ENCODE measurements at places on chromosomes 16 and 17.
A peak's percentile ranks its signal among the peaks of the same experiment; 100 is the strongest.

DNA sequence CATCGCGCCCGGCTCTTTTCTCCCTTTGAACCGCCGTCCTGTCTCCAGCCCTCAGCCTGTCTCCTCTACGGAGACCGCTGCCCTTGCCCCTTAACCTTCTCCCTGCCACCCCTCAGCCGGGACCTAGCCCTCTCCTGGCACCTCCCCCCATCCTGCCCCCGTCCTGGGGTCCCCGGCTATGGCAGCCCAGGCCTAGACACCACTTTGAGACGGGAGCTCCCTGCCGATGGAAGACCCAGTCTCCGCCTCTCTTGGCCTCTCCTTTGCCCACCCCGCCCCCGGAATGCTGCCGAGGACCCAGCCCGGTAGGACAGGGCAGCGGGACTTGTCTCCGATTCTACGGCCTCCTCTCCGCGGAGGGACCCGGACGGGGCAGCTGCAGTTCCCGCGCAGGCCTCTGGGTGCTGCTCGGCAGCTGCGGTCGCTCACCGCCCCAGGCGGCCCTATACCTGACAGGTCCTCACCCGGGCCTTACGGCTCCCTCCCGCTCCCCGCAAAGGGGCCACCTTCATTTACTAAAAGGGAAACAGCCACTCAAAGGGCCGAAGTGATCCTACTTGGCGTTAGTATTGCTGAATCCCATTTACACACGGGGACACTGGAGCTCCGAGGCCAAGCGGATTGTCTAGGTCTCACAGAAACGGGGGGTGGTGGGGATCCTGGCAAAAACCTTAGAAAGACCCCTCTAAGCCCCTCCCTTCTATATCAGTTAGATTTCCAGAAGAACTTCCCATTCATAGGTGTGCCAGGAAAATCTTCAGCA is 32.6 kb upstream of the TAC4 start:
- peak; percentile 45 for DNase-seq

- DNase-seq: peak; percentile 88
Measured at GRCh38 chr16:1832838-1833454, 5.9 kb downstream of the FAHD1 start.

DNA sequence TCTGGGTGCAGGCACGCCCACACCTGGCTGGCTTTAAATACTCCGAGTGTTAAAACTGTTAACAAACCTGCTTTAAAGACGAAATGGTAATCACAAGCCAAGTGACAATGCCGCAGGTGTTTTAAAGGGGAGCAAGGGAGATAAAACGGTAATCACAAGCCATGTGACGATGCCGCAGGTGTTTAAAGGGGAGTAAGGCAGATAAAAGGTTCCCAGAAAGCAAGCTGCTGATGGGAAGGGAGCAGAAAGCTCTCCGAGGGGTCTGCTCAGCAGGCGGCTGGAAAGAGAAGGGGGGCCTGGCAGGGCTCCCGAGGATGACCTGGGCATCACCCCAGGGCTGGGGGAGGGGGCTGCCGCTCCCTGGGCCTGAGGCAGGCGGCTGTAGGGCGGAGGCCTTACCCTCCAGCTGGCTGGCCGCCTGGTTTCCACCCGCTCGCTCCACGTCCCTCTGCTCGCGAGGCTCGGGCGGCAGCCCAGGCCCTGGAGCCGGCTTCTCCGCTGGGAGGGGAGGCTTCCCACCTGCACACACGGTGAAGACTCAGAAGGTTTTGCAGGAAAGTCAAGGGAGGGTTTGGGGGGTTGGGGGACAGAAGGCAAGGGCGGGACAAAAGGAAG is 12.1 kb downstream of the NDUFAF8 start:
- DNase-seq: no peak

DNA sequence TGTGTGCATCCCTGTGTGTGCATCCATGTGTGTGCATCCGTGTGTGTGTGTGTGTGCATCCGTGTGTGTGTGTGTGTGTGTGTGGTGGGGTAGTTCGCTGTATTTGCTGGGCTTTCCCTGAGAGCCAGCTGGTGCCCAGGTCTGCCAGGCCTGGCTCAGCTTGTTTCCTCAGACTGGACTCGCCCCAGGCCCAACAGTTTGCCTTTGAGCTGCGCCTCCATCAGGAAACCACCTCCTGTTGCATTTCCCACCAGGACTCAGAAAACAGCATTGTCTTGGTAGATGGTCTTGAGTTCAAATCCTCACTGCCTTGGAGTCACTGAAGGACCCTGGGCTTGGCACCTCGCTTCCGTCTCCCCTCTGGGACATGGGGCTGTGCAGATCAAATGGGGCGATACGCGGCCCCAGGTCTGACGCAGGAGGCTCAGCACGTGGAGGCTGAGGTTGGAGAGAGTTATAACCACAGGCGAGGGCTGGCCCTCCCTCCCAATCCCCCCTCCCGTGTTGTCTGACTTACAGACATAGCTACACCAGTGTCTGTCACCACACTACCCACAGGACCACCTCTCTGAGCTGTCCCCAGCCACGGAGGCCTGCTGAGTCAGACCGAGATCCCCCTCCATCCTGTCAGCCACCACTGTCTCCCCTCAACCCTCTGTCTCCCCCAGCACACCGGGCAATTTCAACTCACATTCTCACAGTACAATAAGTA is 4.7 kb downstream of the ITGAE start:
- DNase-seq: no peak

GRCh38 chr17:82285141-82285540 is 11.6 kb upstream of the CSNK1D start:
- DNase-seq: no peak

DNA sequence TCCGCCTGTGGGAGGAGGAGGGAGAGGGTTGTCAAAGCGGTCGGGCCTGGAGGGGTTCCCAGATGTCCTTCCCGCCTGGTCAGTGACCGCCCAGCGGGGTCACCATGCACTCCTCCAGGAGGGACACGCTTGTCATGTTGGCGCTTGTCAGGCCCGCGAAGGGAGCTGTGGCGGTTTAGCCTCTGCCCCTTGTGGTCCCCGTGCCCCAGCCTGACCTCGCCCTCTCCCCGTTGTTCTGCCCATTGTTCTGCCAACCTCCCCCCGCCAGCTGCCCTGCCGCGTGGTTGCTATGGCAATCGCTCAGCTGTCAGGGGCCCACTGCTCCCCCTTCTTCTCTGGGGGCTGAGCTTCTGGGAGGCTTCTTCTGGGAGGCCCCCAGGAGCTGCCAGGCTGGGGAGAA is 146.4 kb upstream of the CIBAR2 start:
- DNase-seq: no peak

DNA sequence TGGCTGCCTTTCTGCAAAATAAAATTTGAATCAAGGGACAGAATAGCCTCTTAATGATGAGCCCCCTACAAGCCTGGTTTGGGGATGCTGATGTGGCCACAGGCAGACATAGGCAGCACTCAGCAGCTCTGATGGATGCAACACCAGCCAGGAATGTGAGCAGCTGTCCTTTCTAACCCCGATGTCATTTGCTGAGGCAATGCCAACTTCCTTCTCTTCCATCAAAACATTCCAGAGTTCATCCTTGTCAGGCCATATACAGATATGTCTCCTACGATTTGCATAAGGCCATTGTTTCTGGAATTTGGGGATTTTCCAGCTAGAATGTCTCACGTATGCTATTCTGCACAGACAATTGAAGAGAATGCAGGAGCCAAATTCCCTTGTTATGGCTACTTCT is 52.1 kb upstream of the MYOCD start:
- no peak for DNase-seq

DNA sequence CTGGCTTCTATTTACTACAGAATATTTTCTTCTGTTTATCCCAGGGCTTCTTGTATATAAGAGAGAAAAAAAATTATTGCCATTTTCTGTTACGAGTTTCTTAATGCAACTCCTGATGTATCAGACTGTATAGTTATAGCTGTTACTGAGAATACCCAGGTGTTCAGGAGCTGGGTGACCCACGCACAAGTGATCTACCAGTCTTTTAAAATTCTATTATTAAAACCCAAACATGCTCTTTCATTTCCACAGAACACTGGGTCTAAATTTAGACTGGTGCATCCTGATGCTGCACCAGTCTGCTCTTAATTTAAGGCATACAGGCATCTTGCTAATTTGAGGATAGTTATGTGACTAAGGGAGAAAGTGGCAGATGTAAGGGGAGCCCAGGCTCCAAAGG is 31.2 kb upstream of the NLRP1 start:
- no peak for DNase-seq

DNA sequence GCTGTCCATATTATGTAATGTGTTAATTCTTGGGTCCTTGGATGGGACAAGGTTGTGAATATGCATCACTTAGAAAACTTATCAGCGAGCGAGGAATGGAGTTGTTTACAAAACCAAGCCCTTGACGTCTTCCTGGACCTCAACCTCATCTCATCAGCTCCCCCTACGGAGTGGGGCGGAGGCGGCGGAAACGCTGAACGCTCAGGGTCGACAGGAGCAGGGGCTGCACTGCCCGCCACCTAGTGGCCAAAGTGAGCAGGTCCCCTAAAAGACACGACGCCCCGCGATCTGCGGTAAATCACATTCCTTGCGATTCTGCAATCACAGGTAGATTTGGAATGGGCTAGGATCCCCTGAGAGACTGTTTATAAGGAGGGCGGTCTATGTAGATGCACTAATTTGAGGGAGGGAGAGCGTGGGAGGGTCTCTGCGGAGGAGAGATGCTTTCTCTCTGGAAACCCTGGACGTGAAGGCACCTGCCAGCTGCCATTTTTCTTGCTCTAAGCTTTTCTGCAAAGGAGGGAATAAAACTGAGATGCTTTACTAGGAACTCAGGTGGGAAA is 5.4 kb upstream of the ICAM2 start:
- peak; percentile 90 for DNase-seq

GRCh38 chr17:43822570-43823190 is 10.3 kb downstream of the MPP3 start:
- no peak for DNase-seq

DNA sequence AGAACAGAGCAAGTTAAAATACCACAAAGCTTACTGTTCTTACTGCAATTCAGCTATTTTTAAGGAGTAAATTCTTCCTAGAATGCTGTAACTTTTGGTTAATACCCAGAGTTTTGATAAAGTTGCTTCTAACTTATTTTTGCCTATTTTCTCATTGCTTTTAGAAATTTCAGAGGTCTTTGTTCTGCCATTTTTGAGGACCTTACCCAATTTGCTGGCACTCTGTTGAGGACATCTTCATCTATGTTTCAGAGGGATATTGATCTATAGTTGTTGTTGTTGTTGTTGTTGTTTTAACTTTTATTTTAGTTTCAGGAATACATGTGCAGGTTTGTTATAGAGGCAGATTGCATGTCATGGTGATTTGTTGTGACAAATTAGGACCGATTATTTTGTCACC is 111.0 kb upstream of the NACA2 start:
- no peak for DNase-seq

- DNase-seq: peak; percentile 22
Measured at GRCh38 chr17:78986048-78986648, 6.4 kb upstream of the LGALS3BP start.

DNA sequence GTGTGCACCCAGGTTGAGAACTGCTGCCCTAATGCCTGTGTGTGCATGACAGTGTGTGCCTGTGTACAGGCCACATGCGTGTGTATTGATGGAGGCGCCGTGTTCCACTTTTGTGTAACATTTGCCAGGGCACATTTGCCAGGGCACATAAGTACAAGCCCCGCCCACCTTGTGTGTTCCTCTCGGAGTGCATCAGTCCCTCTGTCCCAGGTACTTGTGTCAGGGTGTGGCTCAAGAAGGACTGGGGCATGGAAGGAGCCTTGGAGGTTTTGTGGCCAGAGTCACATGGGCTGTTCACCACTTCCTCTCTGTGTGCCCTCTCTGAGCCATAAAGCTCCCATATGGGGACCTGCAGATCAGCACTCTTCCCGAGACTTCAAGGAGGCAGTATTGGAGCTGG is 73.9 kb downstream of the MRM1 start:
- no peak for DNase-seq

DNA sequence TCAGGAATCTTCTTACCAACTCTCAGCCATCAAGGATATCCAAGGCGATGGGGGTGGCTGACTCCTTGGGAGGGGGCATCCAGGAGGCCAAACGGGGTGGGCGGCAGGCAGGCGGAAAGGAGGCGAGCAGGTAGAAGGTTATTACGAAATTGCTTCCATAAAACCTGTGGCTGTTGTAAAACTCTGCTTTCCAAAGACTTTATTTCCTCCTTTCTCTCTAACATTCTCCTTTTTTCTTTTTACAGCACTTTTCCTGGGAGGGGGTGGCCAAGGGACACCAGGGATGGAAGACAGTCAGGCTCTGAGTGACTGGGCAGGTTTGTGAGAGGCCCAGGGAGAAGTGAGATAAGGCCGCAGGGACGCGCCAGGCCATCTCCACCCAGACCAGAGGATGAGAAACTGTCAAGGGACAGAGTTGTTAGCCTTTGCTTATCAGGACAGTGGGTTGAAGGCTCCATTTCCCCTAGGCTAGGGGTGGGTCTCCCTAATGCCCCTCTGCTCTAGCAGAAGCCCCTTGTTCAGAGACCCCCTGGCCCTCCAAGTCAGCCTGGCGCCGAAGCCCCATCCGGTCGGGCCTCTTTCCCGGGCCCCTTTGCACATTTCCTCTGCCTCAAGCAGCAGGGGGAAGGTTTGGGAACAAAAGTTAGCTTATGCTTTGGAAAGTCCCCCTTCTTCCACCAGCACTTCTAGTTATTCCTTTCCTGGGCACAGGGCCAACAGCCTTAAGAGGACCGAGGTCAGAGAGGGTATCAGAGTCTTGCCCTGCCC is 5.0 kb upstream of the HOXB9 start:
- no peak for DNase-seq

DNA sequence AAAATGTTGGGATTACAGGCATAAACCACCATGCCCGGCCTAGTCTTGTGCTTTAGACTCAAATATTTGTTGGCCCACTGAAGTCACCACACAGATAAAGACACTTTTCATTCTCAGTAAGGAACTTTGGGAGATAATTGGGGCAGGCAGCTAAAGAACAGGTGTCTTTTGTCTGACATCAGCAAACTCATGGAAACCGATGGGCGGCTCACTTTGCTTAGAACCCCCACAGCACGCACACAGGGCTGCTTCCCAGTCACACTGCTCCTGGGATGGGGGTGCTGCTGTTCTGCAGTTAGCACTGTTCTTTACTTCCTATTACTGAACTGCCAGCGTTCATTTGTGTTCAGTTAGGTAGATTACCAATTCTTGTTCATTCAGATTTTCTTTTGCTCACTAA is 18.0 kb upstream of the BRCA1 start:
- no peak for DNase-seq

DNA sequence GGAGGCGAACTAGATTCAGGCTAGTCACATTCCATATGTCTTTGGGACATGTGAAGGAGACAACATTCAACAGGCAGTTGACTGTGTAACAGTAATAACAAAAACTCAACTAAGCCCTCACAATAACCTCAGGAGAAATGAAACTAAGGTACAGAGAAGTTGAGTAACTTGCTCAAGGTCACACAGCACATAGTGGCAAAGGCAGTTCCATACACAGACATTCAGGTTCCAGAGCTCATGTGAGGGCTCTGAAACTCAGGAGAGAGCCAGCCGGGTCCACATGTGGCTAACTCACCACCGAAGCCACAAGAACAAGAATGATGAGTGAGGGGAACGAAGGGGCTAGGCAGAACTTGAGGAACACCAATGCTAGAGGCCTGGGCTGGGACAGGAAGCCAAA is 46.3 kb upstream of the CCL1 start:
- DNase-seq: no peak

GRCh38 chr17:10633738-10634379 is 23.2 kb downstream of the MYH3 start:
- no peak for DNase-seq

GRCh38 chr17:63442549-63443035 is 3.5 kb downstream of the CYB561 start:
- DNase-seq: no peak

- DNase-seq: no peak
Measured at GRCh38 chr16:66490774-66491715, 58.9 kb downstream of the TK2 start.

Measured in hematopoietic multipotent progenitor cell treated with erythropoietin and hydrocortisone succinate and interleukin-3 and kit ligand, for 15 days (in vitro differentiated cells).